Prostate gland (tissue), 2 donors: ENCODE measurements at places on chromosomes 6 and 20. TPM values are rescaled to one million over a fixed set of nuclear protein-coding genes. Genes with fewer than 3 reads are reported as not detected.

GRCh38 chr6:162798546-162799266 lies 70.9 kb downstream of the PACRG start:
- no peaks in the 10 kb centered on the region for H3K4me1 ChIP-seq
- no peak for DNase-seq
- H3K27me3 ChIP-seq: no peaks in the 10 kb centered on the region
- H3K36me3 ChIP-seq: no peaks in the 10 kb centered on the region

GRCh38 chr6:158287047-158287446 lies 25.2 kb upstream of the TULP4 start:
- H3K36me3 ChIP-seq: no peaks in the 10 kb centered on the region
- no peaks in the 10 kb centered on the region for H3K4me1 ChIP-seq
- no peak overlapping the region for H3K4me3 ChIP-seq
- no peak for DNase-seq
- H3K27ac ChIP-seq: no peak overlapping the region

GRCh38 chr20:23653400-23653938 lies 15.7 kb upstream of the CST3 start:
- no peaks in the 10 kb centered on the region for H3K36me3 ChIP-seq
- no peaks in the 10 kb centered on the region for H3K27me3 ChIP-seq
- H3K4me3 ChIP-seq: no peak overlapping the region
- no peaks in the 10 kb centered on the region for H3K4me1 ChIP-seq
- no peak overlapping the region for H3K27ac ChIP-seq
- DNase-seq: no peak

- no peak overlapping the region for H3K27ac ChIP-seq
- no peak for DNase-seq
- no peaks in the 10 kb centered on the region for H3K4me1 ChIP-seq
- H3K4me3 ChIP-seq: no peak overlapping the region
- H3K27me3 ChIP-seq: no peaks in the 10 kb centered on the region
- no peaks in the 10 kb centered on the region for H3K36me3 ChIP-seq
These were observed 132.6 kb downstream of the TRMT11 start for GRCh38 chr6:126118936-126119335.

- H3K27me3 ChIP-seq: no peaks in the 10 kb centered on the region
These were observed 119.8 kb downstream of the COL12A1 start for GRCh38 chr6:75085931-75086635.

DNA sequence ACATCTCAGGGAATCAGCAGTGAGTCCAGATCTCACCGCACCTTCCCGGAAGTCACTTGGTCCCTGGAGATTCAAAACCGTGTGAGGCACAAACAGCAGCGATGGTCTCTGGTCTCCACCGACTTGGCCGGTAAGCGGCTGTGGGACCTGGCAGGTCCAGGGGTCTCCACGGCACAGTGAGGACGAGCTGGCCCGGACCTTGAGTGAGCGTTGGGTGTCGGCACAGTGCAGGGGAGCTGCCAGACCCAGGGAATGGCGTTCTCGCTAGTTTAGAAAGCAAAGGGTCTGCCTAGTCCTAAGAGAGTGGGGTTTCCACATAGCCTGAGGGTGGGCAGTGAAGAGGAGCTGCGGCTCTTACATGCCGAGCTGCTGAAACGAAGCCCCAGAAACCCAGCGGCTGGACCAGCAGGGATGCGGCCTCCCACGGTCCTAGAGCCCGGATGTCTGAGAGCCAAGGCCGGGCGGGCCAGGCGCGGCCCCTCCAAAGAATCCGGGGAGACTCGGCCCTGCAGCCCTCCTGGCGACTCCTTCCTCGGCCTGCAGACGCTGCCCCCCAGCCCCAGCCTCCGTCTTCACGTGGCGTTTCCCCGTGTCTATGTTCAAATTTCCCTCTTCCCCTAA lies 185.0 kb downstream of the ERMARD start:
- H3K27ac ChIP-seq: no peak overlapping the region
- H3K4me3 ChIP-seq: no peak overlapping the region
- no peaks in the 10 kb centered on the region for H3K27me3 ChIP-seq
- no peaks in the 10 kb centered on the region for H3K36me3 ChIP-seq
- H3K4me1 ChIP-seq: peaks cover 9% of the 10 kb centered on the region

- H3K4me1 ChIP-seq: no peaks in the 10 kb centered on the region
- H3K27ac ChIP-seq: no peak overlapping the region
- H3K4me3 ChIP-seq: no peak overlapping the region
- H3K27me3 ChIP-seq: no peaks in the 10 kb centered on the region
- no peak for DNase-seq
These were observed 31.8 kb downstream of the CNKSR3 start for GRCh38 chr6:154478701-154479060.

GRCh38 chr6:156762547-156762946 lies 14.6 kb upstream of the ARID1B start:
- H3K27me3 ChIP-seq: no peaks in the 10 kb centered on the region
- DNase-seq: no peak
- no peak overlapping the region for H3K27ac ChIP-seq
- H3K36me3 ChIP-seq: no peaks in the 10 kb centered on the region

DNA sequence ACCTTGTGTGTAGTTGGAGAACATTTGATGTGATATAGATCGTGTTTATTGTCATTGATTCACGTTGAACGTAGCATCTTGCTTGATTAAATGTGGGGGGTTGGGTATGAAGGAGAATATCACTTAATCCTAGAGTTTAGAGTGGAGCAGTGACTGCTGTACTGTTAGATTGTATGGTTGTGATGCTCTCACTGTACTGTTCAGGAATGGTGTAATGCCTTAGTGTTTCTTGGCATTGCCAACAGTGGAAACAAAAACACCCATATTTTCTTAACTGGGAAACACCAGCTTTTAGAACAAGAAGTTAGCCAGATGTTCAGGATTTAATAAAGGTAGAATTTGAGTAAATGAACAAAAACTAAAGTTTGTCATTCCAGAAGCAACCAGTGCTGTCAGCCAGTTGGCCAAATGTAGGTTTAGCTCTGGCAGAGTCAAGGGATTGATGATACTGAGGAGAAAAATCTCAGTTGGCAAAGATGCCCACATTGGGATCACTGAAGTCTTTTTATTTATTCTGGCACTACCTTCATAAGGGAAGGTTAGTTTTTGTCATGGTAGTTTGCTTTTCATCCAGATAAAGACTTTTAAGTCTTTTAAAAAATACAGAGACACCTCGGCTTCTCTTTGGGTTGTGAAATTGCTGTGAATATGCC lies 129.9 kb downstream of the JARID2 start:
- no peak overlapping the region for H3K27ac ChIP-seq
- DNase-seq: no peak
- no peaks in the 10 kb centered on the region for H3K36me3 ChIP-seq
- no peaks in the 10 kb centered on the region for H3K27me3 ChIP-seq

GRCh38 chr6:34745277-34746103 lies 11.8 kb upstream of the SNRPC start:
- DNase-seq: peak; percentile 43
- H3K4me3 ChIP-seq: no peak overlapping the region
- H3K36me3 ChIP-seq: no peaks in the 10 kb centered on the region
- no peaks in the 10 kb centered on the region for H3K27me3 ChIP-seq
- no peaks in the 10 kb centered on the region for H3K4me1 ChIP-seq
- no peak overlapping the region for H3K27ac ChIP-seq

DNA sequence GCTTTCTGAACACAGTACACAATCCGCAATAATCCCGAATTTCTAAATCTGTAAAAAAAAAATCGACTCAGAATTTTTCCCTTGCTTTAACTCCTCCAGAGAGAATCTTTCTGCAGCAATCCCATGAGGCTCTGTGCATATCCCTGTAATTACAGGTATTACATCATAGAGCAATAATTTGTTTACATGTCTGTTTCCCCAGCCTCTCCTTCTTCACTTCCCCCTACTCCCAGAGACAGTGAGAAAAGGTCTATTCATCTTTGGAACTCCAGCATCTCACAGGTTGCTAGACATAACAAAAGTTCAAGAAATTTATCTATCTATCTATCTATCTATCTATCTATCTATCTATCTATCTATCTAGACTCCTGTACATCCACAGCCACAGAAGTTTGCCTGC lies 26.0 kb downstream of the KLHL31 start:
- H3K4me1 ChIP-seq: no peaks in the 10 kb centered on the region
- H3K27ac ChIP-seq: no peak overlapping the region
- no peaks in the 10 kb centered on the region for H3K27me3 ChIP-seq
- no peak for DNase-seq

DNA sequence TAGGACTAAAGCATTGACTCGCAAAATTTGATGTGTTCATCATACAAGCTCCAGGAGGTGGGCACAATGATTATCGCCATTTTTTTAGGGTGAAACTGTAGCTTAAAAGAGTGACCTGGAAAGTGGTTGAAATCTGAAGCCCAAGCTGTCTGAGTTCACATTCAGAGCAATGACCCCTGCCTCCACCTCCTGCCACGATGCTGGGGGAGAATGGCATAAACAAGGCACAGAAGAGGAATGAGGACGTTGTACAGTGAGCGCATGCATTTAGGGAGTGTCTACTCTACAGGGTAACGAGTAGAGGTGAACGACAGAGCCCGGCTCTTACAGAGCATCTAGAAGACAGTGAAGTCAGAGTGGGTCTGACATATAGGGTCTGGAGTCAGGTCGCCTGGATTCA lies 37.2 kb downstream of the CNKSR3 start:
- H3K27ac ChIP-seq: no peak overlapping the region
- H3K4me3 ChIP-seq: no peak overlapping the region
- DNase-seq: no peak
- no peaks in the 10 kb centered on the region for H3K36me3 ChIP-seq
- H3K4me1 ChIP-seq: no peaks in the 10 kb centered on the region
- H3K27me3 ChIP-seq: no peaks in the 10 kb centered on the region

DNA sequence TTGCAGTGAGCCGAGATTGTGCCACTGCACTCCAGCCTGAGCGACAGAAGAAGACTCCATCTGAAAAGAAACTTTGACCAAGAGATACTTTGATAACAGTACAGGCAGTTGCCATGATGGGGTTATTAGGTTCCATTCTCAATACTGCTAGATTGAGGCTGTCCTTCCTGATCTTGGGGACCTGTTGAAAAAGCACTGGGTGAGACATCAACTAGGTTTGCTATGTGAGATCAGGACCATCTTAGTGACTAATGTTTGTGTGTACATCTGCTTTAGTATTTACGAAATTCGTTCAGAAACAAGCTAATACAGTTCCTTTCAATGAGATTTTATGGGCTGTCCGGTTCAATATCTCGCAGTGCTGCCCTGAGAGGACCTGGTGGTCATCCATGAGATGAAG lies 2.6 kb downstream of the DSE start:
- H3K36me3 ChIP-seq: no peaks in the 10 kb centered on the region
- H3K27me3 ChIP-seq: no peaks in the 10 kb centered on the region
- DNase-seq: no peak

GRCh38 chr20:1800180-1800579 lies 95.0 kb upstream of the SIRPA start:
- no peaks in the 10 kb centered on the region for H3K36me3 ChIP-seq
- peaks cover 2% of the 10 kb centered on the region for H3K4me1 ChIP-seq
- no peaks in the 10 kb centered on the region for H3K27me3 ChIP-seq
- no peak overlapping the region for H3K4me3 ChIP-seq
- no peak for DNase-seq

GRCh38 chr6:157070403-157071107 lies 252.8 kb downstream of the TMEM242 start:
- H3K36me3 ChIP-seq: no peaks in the 10 kb centered on the region
- no peak overlapping the region for H3K4me3 ChIP-seq
- H3K4me1 ChIP-seq: no peaks in the 10 kb centered on the region

DNA sequence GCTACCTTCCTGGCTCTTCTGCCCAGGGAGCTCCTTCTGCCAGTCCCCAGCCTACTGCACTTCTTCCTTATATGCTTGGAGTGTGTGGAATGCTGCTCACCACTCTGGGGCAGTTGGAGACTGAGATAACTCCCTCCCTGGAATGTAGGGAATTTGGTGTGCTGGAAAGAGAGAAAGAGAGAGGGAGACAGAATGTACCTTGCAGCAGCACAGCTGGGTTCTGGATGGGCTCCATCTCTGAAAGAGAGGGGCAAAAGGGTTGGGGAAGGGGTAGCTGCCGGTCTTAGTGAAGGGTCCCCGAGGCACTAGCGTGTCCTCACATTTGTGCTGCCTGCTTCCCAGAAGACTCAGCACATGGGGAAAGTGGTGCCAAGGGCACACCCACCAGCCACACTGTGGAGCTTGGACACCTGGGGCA lies 40.2 kb upstream of the DDR1 start:
- no peak overlapping the region for H3K27ac ChIP-seq
- no peak overlapping the region for H3K4me3 ChIP-seq
- H3K27me3 ChIP-seq: no peaks in the 10 kb centered on the region
- H3K36me3 ChIP-seq: no peaks in the 10 kb centered on the region
- no peak for DNase-seq

GRCh38 chr6:73309535-73309784 lies 44.6 kb downstream of the DPPA5 start:
- no peaks in the 10 kb centered on the region for H3K36me3 ChIP-seq
- H3K4me3 ChIP-seq: peak overlapping the region; percentile 50
- no peaks in the 10 kb centered on the region for H3K4me1 ChIP-seq
- no peak for DNase-seq
- no peaks in the 10 kb centered on the region for H3K27me3 ChIP-seq

DNA sequence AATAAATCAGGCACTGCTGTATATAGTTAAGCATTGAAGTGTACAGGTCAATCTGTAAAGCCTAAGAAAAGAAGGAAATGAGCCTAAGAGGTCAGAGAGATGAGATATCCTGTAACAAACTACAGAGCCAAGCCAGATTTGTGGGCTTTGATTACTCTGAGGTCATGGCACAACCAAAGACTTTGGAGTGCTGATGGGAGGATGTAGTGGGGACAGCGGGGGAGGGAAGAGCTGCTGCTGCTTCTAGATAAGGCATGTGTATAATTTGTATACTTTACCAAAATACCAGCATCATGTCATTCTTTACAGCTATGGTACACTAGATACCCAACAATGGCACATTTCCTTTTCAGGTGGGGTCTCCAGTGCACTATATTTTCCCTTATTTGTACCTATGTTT lies 102.5 kb downstream of the OGFRL1 start:
- H3K4me3 ChIP-seq: no peak overlapping the region
- DNase-seq: no peak
- no peaks in the 10 kb centered on the region for H3K27me3 ChIP-seq
- H3K4me1 ChIP-seq: no peaks in the 10 kb centered on the region
- H3K36me3 ChIP-seq: no peaks in the 10 kb centered on the region

DNA sequence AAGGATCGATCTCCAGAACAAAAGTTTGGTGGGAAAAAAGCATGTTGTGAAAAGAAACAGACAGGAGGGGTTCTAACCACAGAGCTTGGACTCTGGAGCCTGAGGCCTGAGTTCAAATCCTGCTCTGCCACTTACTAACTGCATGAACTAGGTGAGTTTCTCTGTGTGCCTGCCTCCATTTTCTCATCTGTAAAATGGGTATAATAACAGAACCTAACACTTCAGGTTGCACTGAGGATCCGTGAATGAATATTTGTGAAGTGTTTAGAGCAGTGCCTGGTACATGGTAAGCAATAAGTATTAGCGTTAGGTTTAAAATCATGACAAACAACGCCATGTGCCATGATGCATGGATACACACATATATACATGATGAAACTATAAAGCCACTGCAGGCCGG lies 36.6 kb downstream of the TTLL9 start:
- no peaks in the 10 kb centered on the region for H3K36me3 ChIP-seq
- no peak for DNase-seq
- H3K4me3 ChIP-seq: no peak overlapping the region
- no peaks in the 10 kb centered on the region for H3K27me3 ChIP-seq

The SFTA2 gene
- not detected for total RNA-seq

The PPP1R16B gene
- total RNA-seq: 1.9 TPM

The TAAR8 gene
- not detected for total RNA-seq

The ZNF391 gene
- total RNA-seq: 6.7 TPM

The ZFP57 gene
- total RNA-seq: 0.57 TPM

The FAM209B gene
- total RNA-seq: not detected
